NCI-H1105 treated with DMSO at 0.1 percent for 48 hours (cell line): ENCODE measurements at places on chromosomes 1 and 21.
A peak's percentile ranks its signal among the peaks of the same experiment; 100 is the strongest.

DNA sequence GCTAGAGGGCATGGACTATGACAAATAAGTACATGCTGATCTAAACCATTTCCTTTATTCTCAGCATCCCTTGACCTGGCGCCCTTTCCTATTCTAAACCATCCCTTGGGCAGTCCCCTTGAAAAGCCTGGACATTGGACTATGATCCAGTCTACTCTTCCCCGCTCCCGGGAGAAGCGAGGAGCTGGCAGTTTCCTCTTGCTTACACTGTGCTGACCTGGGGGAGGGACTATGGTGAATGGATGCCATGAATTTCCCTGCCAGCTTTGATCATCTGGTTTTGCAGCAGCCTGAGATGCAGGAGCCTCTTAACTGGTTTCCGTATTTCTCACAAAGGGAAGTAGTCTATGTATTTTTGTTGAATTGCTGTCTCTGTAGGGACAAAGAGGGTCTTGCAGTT is 121.7 kb downstream of the KIF26B start:
- no peak for DNase-seq

DNA sequence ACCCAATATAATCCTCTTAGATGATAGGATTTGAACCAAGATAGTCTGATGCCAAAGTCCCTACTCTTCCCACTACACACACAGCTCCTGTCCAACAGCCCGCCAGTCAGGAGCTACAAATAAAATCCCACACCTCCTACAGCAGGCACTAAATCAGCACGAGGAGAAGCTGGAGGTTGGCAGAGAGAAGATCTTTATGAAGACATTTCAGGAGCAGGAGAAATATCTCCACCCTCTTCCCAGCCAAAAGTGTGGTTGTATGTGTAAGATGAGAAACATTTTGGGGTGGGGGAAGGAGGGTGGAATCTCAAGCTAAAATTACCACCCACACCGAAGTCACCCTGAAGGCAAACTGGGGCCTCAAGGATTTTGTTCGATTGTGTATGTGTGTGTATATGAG is 54.5 kb downstream of the PLXNA2 start:
- DNase-seq = no peak

GRCh38 chr1:212916481-212917133 is 33.7 kb upstream of the VASH2 start:
- no peak for DNase-seq

- DNase-seq = peak; percentile 59
Observed at GRCh38 chr1:168135921-168136708, 615 bp downstream of the GPR161 start.

- DNase-seq = peak; percentile 58
Observed at GRCh38 chr21:14383596-14384180, 742 bp upstream of the HSPA13 start.

DNA sequence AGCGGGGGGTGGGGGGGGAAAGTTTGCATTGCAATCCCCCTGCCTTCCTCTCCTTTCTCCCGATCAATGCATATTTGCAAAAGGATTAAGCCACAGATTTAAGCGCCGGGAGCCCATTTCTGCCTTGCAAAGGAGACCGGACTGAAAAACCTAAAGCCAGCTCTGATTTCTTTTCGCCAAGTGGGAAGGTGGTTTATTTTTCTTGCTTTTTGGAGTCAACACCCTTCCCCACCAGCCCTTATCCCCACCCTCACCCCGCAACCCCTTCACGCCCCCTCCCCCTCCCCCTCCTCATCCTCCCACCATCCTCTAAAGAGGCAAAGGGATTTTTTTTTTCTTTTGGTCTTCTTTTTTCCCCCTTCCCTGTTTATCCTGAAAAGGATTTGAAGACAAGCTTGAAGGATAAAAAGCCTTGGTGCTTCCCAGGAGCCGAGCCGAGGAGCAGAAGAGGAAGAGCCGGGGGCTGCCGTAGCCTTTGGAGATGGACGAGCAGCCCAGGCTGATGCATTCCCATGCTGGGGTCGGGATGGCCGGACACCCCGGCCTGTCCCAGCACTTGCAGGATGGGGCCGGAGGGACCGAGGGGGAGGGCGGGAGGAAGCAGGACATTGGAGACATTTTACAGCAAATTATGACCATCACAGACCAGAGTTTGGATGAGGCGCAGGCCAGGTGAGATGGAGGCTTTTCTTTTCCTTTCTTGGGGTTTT is 513 bp downstream of the PBX1 start:
- peak; percentile 44 for DNase-seq

DNA sequence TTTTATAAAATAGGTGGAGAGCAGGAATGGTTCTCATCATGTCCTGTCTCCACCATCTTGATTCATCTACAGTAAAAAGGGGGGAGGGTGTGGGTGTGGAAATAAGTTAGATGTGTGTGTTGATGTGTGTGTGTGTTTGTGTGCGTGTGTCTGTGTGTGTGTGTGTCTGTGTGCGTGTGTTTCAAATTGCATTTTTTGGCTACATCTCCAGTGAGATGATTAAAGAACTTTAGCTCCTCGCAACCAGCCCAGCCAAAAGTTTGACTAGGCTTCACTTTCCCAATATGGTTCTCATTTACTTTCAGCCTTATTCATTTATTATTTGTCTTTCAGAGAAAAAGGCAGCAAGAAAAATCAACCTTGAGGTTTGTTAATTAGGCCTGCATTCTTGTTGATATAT is 14.7 kb upstream of the HAO2 start:
- DNase-seq = no peak

DNA sequence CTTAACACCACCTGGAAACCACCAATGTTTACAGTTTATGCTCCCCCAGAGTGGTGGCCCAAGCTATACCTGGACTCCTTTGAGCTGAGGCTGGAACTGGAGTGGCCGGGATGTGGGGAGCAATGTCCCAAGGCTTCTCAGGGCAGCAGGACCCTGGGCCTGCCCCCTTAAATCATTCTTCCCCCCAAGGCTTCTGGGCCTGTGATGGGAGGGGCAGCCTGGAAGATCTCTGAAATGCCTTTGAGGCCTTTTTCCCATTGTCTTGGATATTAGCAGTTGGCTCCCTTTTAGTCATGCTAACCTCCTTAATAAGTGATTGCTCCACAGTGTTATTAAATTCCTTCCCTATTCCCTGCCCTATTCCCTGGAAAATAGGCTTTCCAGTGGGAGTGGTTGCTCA is 185.8 kb downstream of the HS2ST1 start:
- no peak for DNase-seq

GRCh38 chr21:29430576-29430975 is 131.9 kb downstream of the BACH1 start:
- no peak for DNase-seq
